Muscle of leg (tissue), 16 donors: ENCODE measurements at places on chromosomes 2 and 18. TPM values are rescaled to one million over a fixed set of nuclear protein-coding genes. Genes with fewer than 3 reads are reported as not detected.

SH3BP4 gene
- total RNA-seq: 14.8 TPM

DNA sequence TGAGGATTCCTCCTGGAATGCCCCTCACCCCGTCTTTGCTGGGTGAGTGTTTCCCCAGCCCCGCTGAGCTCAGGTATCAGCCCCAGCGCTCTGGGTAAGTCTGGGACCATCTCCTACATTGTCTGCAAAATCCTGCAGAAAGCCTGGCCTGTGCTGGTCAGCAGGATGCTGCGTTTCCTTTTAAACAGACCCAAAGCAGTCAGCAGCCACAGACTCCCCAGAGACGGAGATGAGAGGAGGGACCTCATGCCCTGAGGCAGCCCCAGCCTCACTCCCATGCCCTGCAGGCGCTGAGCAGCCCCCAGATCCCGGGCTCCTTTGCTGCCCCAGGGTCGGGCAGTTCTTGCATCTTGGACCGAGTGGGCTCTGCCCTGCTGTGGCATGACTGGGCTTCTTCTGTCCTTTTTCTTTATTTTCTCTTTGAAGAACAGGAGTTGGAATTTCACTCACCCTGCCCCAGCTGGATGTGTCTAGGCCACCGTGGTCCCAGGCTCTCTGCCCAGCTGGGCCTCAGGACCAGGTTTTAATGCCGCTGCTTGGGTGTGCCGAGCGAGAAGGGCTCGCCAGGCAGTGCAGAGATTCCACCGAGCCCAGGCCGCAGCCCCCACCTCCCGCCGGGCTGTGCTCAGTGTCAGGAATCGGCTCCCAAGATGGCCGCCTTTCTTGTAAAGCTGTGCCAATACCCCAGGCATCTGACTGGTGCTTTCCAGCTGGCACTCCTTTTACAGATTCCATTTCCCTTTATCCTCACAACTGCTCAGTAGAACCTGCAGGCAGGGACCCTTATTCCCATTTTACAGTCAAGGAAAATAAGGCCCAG is 43.6 kb downstream of the ODC1 start:
- H3K27ac ChIP-seq: peak overlapping the region; percentile 94
- H3K4me1 ChIP-seq: peaks cover 71% of the 10 kb centered on the region
- H3K36me3 ChIP-seq: no peaks in the 10 kb centered on the region
- H3K4me3 ChIP-seq: no peak overlapping the region
- no peaks in the 10 kb centered on the region for H3K27me3 ChIP-seq

- H3K27ac ChIP-seq: peak overlapping the region; percentile 59
- H3K4me3 ChIP-seq: no peak overlapping the region
- no peaks in the 10 kb centered on the region for H3K27me3 ChIP-seq
- H3K4me1 ChIP-seq: peaks cover 8% of the 10 kb centered on the region
These were observed 117.4 kb upstream of the ITGB6 start for GRCh38 chr2:160317181-160318099.

- peaks cover 12% of the 10 kb centered on the region for H3K4me1 ChIP-seq
- no peak overlapping the region for H3K4me3 ChIP-seq
- no peaks in the 10 kb centered on the region for H3K27me3 ChIP-seq
- H3K36me3 ChIP-seq: no peaks in the 10 kb centered on the region
These were observed 30.2 kb downstream of the ARHGAP25 start for GRCh38 chr2:68764806-68765311.

DNA sequence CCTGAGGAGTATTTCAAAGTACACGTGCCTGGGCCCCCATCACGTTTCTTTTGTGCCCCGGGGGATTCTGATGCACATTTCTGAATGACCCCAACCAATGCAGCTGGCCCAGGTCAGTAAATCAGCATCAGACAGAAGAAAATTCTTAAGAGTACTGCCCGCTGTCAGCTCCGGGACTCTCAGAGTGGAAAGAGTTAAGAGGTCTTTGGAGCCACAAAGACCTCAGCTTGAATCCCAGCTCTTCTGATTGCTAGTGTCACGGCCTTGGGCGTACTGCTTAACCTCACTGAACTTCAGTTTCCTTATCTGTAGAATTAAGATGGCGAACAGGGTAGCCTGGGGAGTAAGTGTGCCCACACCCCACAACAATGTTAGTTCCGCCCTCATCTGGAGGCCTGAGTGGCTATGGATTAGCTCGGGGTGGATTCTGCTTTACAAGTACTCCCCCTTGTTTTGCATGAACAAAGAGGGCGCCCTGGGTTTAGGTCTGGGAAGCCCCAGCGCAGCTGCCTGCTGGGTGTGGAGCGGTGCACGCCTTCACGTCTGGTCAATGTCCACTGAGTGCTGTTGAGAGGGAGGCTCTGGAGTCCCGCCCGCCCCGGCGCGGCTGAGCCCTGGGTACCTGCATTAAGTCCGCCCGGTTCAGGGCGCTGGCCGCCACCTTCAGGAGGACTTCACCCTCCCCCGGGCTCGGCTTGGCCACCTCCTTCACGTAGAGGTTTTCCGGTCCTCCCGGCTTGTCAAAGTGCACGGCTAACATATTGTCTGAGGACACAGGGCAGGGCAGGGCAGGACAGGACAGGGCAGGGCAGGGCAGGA is 858 bp downstream of the TP53I3 start:
- H3K36me3 ChIP-seq: peaks cover 30% of the 10 kb centered on the region
- DNase-seq: peak; percentile 92
- peaks cover 31% of the 10 kb centered on the region for H3K4me1 ChIP-seq
- H3K4me3 ChIP-seq: peak overlapping the region; percentile 61
- H3K27ac ChIP-seq: peak overlapping the region; percentile 94
